ENCODE measurements at places on chromosomes 6 and 20.
A peak's percentile ranks its signal among the peaks of the same experiment; 100 is the strongest.

DNA sequence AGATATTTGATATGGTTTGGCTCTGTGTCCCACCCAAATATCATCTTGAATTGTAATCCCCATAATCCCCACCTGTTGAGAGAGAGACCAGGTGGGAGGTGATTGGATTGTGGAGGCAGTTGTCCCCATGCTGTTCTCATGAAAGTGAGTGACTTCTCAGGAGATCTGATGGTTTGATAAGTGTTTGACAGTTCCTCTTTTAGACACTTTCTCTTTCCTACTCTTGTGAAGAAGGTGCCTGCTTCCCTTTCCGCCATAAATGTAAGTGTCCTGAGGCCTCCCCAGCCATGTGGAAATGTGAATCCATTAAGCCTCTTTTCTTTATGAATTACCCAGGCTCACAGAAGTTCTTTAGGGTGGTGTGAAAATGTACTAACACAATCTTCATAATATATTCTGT, 1404.0 kb upstream of the ADGRB3 start:
- no peak for DNase-seq

DNA sequence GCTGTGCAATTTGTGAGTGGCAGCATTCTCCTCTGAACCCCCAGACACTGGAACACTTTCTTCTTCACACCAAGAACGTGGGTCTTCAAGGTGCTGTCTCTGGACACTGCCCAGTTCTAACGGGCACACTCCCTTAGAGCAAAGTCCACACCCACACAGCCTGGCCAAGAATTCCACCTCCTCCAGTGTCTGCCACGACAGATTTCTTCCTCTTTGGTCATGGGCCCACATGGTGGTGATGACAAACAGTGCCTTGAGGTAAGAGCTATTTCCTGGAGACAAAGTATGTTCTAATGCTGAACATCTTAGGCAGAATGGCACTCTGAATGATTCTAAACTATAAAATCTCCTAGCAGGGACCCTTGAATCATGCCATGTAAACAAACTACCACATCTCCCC, 25.5 kb upstream of the SSTR4 start:
- peak; percentile 22 for DNase-seq

DNA sequence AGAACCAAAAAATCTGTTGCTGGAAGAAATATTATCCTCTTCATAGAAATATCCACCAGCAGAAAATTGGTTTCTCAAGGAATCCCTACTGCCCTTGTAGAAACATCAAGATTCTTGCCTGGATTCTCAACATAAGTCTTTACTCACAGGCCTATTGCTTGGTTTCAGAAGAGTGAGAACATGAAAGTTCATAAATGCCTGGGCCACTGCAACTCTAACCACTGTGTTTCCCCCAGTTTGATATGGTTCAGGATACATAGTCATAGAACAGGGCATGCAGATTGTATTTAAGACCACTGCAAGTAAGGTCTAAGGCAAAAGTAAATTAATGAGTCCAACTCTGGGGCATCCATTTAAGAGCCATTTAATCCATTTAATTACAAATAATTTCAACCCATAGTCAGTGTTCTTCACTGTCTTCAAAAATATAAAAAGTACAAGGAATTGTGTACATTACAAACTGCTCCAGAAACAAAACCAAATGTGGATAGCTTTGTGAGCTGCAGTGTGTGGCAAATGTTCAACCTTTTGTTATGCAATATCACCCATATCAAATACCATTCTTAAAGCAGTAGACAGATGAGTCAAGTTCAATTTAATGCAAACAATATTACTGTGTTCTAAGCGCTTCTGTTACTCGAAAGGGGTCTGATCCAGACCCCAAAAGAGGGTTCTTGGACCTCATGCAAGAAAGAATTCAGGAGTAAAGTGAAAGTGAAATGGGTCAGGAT, 83.3 kb downstream of the OPRM1 start:
- DNase-seq = no peak

DNA sequence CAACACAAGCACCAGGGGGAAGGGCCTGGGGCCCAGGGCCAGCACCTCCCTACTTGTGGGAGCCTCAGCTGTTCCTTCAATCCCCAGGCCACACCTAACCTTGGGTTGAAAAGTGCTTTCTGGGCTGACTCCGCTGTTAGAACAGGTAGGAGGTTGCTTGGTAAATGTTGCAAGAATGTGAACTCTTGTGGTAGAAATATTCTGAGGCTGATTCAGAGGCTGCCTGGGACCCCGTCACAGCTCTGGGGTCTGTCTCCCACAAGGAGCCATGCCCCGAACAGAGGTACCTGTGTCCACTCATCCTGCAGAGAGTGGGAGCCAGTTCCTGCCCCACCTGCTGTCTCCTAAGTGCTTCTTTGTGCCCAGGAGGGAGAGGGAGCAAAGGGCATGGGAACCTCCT, 14.4 kb upstream of the MAS1L start:
- DNase-seq = no peak

- no peak for DNase-seq
Measured at GRCh38 chr6:6614096-6614982, 25.8 kb downstream of the LY86 start.

- peak; percentile 61 for DNase-seq
Measured at GRCh38 chr6:31497531-31498476, at the start of gene MICB. MICB (plus strand) TSS chr6:31498145; CDS start chr6:31498194, 49 bp downstream.

DNA sequence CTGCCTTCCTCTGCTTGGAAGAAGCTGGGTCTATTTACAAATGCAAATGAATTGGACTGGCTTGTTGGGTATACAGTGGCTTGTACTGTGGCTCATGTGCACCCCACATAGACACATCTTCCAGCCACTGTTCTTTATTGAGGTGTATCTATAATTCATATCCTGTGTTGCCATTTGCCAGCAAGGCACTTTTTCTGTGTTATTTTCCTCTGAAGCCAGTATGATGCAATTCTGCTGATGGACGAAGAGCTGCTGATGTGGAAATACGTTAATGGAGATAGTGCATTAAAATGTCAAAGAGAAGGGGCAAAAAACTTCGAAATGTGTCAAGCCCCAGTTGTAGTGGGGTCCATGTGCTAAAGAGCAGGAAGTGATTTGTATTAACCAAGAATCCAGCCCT, 167.5 kb downstream of the TMEM242 start:
- DNase-seq = no peak

- no peak for DNase-seq
Measured at GRCh38 chr6:98308564-98308963, 525.8 kb upstream of the POU3F2 start.

DNA sequence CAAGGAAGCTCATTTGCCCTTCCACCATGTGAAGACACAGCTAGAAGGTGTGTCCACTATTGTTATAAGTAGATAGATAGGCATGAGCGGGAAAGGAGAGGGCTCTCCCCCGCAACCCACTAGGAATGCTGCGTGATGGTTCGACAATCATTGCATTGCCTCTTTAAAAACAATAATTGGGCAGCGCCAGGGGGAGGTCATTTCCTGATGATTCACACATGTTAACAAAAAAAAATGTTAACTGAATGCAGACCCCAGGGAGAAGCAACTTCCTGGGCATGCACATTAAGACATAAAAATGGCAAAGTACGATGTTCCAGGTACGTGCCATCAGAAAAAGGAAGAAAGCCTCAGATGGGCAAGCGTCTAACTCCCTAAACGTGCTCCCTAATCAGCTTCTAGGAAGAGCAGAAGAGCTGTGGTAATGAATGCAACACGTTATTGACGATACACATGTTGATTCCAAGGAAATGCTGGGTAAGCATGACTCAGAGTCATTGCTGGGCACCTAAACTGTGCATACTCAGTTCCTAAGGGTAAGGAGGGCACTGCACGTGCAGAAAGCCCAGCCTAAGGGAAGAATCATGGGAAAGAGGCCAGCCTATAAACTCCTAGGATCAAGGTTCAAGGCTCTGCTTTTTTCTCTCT, 113.7 kb downstream of the FAM217A start:
- DNase-seq = peak; percentile 55

DNA sequence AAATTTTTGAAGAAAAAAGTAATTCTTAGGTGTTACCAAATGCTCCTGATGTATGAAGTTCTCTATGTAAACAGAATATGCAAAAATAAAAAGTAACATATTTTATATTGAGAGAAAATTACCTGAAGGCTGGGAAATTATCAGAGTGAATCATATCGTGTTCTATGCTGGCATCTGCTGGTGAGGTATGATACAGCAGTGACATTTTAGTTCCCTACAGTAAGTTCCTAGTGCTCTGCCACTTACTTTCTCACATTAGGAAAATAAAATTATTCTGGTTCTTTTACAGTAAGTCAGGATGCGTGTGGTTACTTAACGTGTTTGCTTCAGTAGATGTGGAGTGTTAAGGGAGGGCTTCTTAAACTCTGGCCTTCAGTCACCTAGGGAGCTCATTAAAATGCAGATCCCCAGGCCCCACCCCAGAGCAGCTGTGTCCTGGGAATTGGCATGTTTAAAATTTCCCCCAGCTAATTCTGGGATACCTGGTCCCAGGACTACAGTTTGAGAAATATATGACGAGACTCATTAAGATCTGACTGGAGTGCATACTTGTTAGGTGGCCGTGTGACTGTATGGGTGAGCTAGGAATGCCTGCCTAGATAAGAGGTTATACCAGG, 3.2 kb downstream of the ACTR5 start:
- peak; percentile 15 for DNase-seq

DNA sequence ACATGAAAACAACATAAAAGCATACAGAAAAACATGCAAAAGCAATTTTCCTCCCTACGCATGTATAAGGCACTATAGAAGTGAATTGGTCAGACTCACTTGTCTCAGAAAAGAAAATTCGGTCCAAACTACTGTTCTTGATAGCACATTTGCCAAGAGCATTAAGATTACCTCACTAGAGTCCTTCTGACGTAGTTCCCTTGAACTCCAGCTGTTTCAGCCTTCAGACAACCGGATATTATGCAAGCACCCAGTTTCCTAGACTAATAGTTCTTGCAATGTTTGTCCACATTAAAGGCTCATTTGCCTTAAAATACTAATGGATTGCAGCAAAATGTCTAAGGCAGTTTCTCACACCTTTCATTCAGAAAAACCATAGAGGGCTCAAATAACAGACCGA, 2.5 kb upstream of the CASS4 start:
- no peak for DNase-seq

GRCh38 chr20:55472704-55473103, 532.6 kb downstream of the CBLN4 start:
- DNase-seq = no peak

- DNase-seq = no peak
Measured at GRCh38 chr6:99668036-99668705, 61.5 kb downstream of the PRDM13 start.

DNA sequence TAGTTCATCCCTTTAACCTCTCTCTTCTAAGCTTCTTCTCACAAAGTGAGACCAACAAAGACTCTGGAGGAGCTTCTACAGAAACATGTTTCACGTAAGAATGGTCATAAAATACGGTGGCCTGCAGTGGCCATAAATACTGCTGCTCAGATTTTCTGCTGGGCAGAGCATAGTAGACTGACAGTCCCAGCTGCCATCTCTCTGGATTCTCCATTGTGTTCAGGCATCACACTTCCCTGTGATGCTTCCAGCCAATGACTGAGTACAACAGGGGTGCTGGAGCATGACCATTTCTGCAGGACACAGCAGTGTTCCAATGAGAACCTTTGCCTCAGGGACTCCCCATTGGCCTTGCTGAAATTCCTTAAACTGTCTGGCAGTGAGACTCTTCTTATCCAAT, 392.6 kb downstream of the MMUT start:
- DNase-seq = no peak

- no peak for DNase-seq
Measured at GRCh38 chr6:25290306-25291060, 11.3 kb downstream of the CARMIL1 start.

GRCh38 chr20:19083136-19083621, 129.3 kb upstream of the SLC24A3 start:
- DNase-seq = no peak

DNA sequence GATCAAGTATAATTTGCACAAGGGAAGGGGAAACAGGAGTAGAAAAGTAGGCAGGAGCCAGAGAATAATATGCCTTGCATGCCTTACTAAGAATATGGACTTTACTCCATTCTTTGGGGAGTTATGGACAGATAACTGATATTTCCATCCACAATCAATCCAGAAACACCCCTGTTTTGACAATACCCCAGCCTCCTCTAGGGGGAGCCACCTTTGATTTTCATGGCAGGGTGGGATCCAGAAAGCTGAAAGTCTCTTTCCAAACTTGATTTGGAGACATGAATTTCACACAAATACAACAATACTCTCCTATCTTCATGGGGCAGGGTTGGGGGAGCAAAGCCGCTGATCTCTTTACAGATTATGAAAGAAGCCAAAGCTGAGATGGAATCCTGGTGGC, 404.1 kb downstream of the FOXA2 start:
- DNase-seq = no peak

GRCh38 chr20:52047811-52048764, 143.5 kb downstream of the ZFP64 start:
- DNase-seq = peak; percentile 17

- no peak for DNase-seq
Measured at GRCh38 chr6:168025831-168026710, 28.6 kb downstream of the KIF25 start.

DNA sequence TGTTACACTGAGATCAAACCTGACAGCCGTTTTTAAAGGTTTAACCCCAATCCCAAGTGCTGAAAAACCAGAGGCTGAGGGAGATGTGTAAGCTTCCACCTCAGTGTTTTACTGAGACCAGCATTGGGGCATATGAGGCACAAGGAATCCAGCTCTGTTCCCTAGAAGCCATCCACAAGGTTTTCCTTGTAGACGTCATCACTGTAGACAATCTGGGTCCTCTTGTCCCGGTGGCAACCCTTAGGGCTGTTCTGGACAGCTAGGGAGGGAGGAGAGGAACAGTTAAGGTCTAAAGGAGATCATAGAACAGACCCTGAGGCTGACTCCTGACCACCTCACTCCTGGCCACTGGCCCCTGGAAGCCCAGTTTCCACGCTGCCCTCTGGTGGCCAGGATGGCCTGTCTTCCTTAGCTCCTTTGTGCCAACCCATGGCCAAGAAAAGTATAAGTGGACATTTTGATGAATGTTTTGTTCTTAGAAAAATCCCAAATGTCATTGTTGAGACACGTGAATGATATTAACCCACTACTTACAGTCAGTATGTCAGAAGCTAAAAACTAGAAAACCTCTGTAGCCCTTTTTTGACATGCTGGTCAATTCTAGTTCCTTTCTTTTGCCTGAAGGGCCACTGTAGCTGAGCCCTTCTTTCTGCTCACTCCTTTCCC, 6.4 kb downstream of the CFB start:
- peak; percentile 65 for DNase-seq

- DNase-seq = no peak
Measured at GRCh38 chr6:53209681-53210080, 61.0 kb upstream of the GCM1 start.

DNA sequence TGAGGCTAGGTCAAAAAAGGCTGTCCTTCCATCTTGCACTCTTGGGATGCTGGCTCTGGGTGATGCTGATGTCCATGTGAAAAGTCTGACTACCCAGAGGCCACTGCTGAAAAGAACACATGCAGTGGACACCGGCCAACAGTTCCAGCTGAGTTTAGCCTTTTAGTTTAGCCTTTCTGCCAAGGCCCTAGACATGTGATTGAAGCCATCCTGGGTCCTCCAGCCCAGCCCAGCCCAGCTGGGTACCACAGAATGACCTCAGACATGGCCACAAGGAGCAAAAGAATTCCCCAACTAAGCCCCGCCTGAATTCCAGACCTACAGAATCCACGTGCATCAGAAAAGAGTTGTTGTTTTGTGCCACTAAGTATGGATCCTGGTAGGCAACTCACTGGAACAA, 17.4 kb downstream of the PIGT start:
- DNase-seq = peak; percentile 24

- DNase-seq = no peak
Measured at GRCh38 chr6:133541040-133541439, 299.9 kb downstream of the EYA4 start.

- no peak for DNase-seq
Measured at GRCh38 chr6:163780994-163781393, 366.5 kb downstream of the QKI start.

- no peak for DNase-seq
Measured at GRCh38 chr6:12594530-12594893, 122.1 kb upstream of the PHACTR1 start.

Measured in fibroblast of skin of scalp (primary cell).